Dorsolateral prefrontal cortex (tissue), 122 donors: ENCODE measurements at places on chromosomes 1 and 21. TPM values are rescaled to one million over a fixed set of nuclear protein-coding genes. Genes with fewer than 3 reads are reported as not detected.

DNA sequence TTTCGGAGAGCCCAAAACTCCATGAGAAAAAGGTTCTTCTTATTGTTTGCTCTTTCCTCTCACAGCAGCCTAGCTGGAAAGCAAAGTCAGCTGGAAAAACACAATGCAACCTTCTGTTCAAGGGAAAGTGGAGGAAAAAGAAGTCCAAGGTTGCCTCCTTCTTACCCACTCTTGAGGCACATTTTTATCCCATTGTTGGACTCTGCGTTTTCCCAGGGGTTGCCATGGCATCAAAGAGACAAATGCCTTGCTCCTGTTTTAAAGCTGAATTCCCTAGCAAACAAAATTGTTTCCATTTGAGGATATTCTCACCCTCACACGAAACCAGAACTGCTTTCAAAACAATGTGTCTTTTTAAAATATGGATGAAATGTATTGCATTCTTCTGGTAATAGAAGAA lies 45.1 kb upstream of the PALMD start:
- DNase-seq: no peak

DNA sequence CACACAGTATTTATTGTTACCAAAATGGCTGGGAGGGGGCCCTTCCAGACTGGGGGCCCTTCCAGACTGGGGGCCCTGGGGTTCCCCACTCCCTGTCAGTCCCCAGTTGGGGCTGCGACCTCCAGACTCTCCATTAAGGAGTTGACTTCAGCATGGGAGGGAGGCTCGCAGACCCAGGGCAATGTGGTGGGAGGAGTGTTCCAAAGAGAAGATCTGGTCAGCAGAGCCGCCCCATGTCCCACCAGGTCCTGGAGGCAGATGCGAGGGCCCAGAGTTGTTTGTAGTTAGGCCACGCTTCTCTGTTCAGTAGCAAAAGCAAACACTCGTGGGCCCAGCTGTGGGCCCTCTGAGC lies 285.5 kb downstream of the LRRC40 start:
- DNase-seq: no peak

Gene KPRP
- total RNA-seq: not detected

Gene NOTCH2NLA
- 35.1 TPM for total RNA-seq
